Endothelial cell (in vitro differentiated cells): ENCODE measurements at places on chromosomes 13 and 19. TPM values are rescaled to one million over a fixed set of nuclear protein-coding genes. Genes with fewer than 3 reads are reported as not detected.

GRCh38 chr13:55815458-55816033 lies 1325.2 kb upstream of the PRR20A start:
- H3K4me3 ChIP-seq, result no peak overlapping the region
- H3K4me1 ChIP-seq, result no peaks in the 10 kb centered on the region
- DNase-seq, result no peak
- H3K27ac ChIP-seq, result no peak overlapping the region
- H3K27me3 ChIP-seq, result peaks cover 2% of the 10 kb centered on the region
- H3K36me3 ChIP-seq, result no peaks in the 10 kb centered on the region

The PSMC4 gene
- 101 TPM for total RNA-seq

DNA sequence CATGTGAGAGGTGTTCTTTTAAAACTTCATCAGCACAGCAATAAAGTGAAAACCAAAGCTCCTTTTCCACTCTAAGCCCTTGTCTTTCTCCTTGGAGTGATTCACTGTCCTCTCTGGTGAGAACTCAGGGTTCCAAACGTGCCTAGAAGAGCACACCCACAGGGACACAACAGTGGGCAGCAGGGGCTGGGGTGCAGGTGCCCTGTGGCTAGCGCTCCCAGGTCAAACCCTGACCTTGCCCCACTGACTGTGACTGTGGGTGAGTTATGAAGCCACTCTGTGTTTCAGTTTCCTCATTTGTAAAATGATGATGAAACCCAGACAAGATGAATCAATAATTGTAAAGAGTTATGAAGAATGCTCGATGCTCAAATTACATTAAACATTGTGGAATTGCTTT lies 37.6 kb upstream of the IGFL1 start:
- no peak overlapping the region for H3K4me3 ChIP-seq
- H3K27me3 ChIP-seq, result peaks cover 2% of the 10 kb centered on the region
- H3K27ac ChIP-seq, result no peak overlapping the region
- no peak for DNase-seq
- H3K36me3 ChIP-seq, result no peaks in the 10 kb centered on the region

The CCNA1 gene
- not detected for total RNA-seq

The RTBDN gene
- total RNA-seq, result not detected

The CACNA1A gene
- 9.0 TPM for total RNA-seq

DNA sequence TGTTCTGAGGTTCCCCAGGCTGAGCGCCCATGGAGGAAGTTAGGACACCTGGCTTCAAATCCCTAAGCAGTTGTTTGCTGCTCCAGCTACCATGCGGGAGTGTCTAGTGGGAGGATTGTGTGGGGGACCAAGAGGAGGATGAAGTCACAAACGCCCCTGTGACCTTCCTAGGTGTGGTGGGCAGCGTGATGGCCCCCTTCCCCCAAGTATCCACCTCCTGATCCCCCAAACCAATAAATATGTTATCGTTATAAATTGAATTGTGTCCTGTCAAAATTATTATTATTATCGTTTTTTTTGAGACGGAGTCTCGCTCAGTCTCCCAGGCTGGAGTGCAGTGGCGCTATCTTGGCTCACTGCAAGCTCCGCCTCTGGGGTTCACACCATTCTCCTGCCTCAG lies at the start of gene SLC25A41:
Gene SLC25A41, minus strand, starts transcription at position 101 of the 400 bp plus-strand sequence. Its CDS starts 70 bp downstream, at position 31.
- H3K4me3 ChIP-seq, result no peak within 1 kb of the TSS
- peaks cover 5% of the 10 kb centered on the region for H3K27me3 ChIP-seq

GRCh38 chr13:103716718-103717117 lies 650.5 kb upstream of the SLC10A2 start:
- no peak overlapping the region for H3K27ac ChIP-seq
- H3K4me1 ChIP-seq, result no peaks in the 10 kb centered on the region
- H3K36me3 ChIP-seq, result no peaks in the 10 kb centered on the region
- DNase-seq, result no peak
- H3K27me3 ChIP-seq, result no peaks in the 10 kb centered on the region
- H3K4me3 ChIP-seq, result no peak overlapping the region

GRCh38 chr13:75850916-75851315 lies 214.8 kb downstream of the LMO7 start:
- peaks cover 2% of the 10 kb centered on the region for H3K4me1 ChIP-seq
- no peaks in the 10 kb centered on the region for H3K27me3 ChIP-seq
- no peaks in the 10 kb centered on the region for H3K36me3 ChIP-seq
- no peak for DNase-seq
- no peak overlapping the region for H3K4me3 ChIP-seq

DNA sequence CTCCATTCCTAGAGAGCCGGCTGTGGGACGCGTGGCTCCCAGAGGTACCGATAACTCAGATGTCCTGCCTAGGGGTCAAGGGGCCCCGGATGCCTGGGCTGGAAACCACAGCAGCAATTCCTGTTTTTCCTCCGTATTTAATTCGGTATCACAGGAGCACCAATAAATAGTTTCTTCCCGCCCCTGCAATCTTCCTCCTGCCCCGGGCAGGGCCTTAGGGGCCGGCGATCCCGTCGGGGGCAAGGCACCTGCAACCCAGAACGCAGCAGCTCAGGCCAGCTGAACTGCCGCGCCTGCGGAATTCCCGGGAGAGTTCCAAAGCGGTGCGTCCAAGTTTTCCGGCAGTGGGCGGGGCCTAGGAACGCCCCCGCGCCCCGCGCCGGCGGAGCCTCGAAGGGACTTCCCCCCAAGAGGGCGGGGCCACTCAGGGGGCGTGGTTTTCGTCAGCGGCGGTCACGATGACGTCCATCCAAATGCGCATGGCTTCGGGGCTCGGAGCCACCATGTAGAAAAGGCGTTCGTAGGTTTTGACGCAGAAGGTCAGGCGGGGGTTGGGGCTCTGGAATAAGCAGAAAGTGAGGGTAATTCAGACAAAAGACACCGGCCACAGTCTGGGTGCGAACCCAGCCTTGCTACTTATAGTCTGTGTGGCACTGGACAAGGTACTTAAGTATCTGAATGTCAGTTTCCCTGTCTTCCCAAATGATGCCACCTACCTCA lies 9.7 kb upstream of the LYPD3 start:
- peaks cover 8% of the 10 kb centered on the region for H3K36me3 ChIP-seq
- peak overlapping the region; percentile 74 for H3K27ac ChIP-seq
- peak overlapping the region; percentile 71 for H3K4me3 ChIP-seq
- peaks cover 12% of the 10 kb centered on the region for H3K27me3 ChIP-seq

DNA sequence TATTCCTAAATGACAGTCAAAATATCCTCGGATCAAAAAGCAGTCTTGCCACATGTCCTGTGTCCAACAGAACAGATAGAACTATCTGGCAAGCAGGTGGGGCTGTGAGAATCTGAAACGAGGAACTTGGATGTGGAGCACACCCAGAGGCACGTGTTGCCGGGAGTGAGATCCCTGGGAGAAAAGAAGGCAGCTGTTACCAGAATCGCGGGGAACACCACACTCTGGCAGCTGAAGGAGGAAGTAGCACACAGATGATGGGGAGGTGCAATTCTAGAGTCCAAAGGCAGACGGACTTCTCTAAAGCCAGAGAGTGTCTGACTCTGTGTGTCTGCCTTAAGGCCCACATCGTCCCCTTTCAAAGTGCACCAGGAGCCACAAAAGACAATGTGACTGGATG lies 22.3 kb downstream of the SLC7A1 start:
- H3K36me3 ChIP-seq, result peaks cover 7% of the 10 kb centered on the region
- no peak overlapping the region for H3K4me3 ChIP-seq
- peaks cover 17% of the 10 kb centered on the region for H3K4me1 ChIP-seq
- no peak for DNase-seq
- H3K27ac ChIP-seq, result no peak overlapping the region

DNA sequence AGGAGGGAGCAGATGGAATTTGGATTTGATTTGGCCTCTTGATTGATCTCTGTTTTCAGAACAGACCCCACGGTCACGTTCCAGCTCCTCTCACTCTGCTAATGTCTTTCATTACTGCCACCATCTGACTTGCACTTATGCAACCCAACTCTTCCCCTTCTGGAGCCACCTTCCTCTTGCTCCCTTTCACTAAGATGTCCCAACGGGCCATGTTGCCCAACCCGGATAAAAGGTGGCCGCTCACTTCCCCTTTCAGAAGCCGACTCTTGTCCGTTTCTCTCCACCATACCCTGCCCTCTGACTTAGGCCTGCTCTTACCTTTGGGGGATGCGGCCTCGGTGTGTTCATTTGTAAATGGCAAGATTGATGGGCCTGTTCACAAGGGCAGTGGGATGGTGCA lies 27.4 kb upstream of the CYP4F8 start:
- no peak for DNase-seq
- H3K27me3 ChIP-seq, result peaks cover 11% of the 10 kb centered on the region
- no peaks in the 10 kb centered on the region for H3K4me1 ChIP-seq
- H3K4me3 ChIP-seq, result no peak overlapping the region
- peaks cover 9% of the 10 kb centered on the region for H3K36me3 ChIP-seq

DNA sequence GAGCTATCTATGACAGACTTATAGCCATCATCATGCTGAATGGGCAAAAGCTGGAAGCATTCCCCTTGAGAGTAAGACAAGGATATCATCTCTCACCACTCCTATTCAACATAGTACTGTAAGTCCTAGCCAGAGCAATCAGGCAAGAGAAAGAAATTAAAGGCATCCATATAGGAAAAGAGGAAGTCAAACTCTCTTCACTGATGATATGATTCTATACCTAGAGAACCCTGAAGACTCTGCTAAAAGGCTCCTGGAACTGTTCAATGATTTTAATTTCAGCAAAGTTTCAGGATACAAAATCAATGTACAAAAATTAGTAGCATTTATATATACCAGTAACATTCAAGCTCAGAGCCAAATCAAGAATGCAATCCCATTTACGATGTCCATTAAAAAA lies 21.7 kb upstream of the C1QTNF9B start:
- DNase-seq, result no peak
- no peaks in the 10 kb centered on the region for H3K27me3 ChIP-seq
- peaks cover 10% of the 10 kb centered on the region for H3K4me1 ChIP-seq
- no peak overlapping the region for H3K4me3 ChIP-seq
- no peaks in the 10 kb centered on the region for H3K36me3 ChIP-seq

The ITGBL1 gene
- total RNA-seq, result not detected

The PRR19 gene
- total RNA-seq, result 1.1 TPM

- H3K4me3 ChIP-seq, result no peak overlapping the region
- H3K4me1 ChIP-seq, result peaks cover 4% of the 10 kb centered on the region
- no peaks in the 10 kb centered on the region for H3K36me3 ChIP-seq
- no peak overlapping the region for H3K27ac ChIP-seq
These were observed 9.5 kb upstream of the PLEKHF1 start for GRCh38 chr19:29655648-29656335.

- no peak overlapping the region for H3K27ac ChIP-seq
- H3K4me3 ChIP-seq, result no peak overlapping the region
- H3K4me1 ChIP-seq, result no peaks in the 10 kb centered on the region
- H3K36me3 ChIP-seq, result no peaks in the 10 kb centered on the region
- H3K27me3 ChIP-seq, result peaks cover 9% of the 10 kb centered on the region
- DNase-seq, result no peak
These were observed 26.5 kb downstream of the COMP start for GRCh38 chr19:18764591-18765051.

- H3K4me3 ChIP-seq, result peak overlapping the region; percentile 98
These were observed 776 bp downstream of the DNAJC3 start for GRCh38 chr13:95677564-95678266.

- H3K27me3 ChIP-seq, result no peaks in the 10 kb centered on the region
- no peak for DNase-seq
- H3K4me3 ChIP-seq, result no peak overlapping the region
- H3K36me3 ChIP-seq, result no peaks in the 10 kb centered on the region
These were observed 251.0 kb downstream of the GPC5 start for GRCh38 chr13:91649456-91649855.
